ENCODE measurements at places on chromosomes 3 and 15.

DNA sequence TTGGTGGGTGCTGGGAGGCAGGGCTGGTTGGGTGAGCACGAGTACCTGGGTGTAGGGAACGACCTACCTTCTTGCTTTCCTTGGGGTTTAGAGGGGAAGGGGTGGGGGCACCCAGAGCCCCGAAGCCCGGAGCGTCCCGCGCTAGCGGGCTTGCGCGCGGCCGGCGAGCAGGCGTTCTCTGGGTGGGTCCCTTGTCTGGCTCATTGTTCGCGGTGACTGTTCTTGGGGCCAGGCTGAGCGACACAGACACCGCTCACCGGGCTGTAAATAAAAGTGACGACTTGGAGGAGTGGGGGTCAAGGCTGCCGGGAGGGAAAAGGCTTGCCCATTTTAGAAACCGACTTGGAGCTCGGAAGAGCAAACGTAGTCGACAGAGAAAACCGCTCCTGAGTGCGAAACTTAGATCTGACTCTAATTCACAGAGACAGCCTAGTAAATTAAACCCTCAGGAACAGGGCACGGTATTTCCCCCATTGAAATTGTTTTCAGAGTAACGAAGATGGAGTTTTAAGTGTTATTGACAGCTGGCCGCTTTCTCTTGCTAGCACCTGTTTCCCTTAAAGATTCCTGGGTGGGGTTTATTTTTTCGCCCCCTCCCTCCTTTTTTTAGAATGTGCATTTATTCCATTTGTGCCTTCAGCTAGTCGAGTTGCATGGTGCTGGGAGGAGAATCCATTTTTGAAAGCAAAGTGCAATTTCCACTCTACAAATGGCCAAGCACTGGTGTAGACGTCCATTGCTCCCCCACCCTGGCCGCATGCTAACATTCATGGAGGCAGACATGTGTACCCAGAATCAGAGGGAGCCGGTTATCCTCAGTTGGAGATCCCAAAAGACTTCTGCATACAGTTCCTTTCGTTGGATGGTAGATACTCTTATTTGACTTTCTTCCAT is 532.1 kb upstream of the SEMA6D start:
- DNase-seq, result no peak

- DNase-seq, result no peak
Measured at GRCh38 chr3:45002720-45003119, 23.4 kb upstream of the CLEC3B start.

DNA sequence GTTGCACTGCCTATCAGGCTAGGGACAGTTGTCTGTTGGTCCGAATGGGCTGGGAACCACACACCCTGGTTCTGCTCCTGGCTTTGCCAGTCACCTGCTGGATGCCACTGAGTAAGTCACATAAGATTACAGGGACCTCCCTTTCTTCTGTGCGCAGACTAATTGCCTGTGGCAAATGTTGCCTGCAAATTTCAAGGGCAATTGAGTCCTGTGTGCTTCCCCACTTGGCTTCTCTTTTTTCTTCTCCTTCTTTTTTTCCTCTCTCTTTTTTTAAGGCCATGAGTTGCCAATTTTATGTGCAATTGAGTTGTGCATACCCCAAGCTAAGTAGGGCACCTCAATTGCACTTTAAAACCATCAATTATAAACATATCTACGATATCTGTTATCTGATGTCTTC is 963.4 kb downstream of the MCTP2 start:
- no peak for DNase-seq

GRCh38 chr3:129623447-129624118 is 17.1 kb upstream of the PLXND1 start:
- no peak for DNase-seq

DNA sequence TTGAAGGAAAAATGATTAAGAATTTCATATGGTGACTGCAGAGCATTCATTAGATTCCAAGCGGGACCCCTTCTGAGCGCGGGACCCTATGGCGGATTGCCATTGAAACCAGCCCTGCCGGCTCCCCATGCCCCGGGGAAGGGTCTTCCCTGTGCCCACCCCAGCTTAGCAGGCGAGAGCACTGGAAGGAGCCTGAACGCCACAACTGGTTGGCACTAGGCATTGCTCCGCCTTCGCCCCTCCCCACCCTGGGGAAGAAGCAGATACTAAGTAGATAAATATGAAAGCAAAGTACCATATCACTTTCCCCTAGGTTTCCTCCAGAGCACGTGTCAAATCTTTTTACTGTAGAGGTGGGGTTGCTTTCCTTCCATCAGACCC is 70.7 kb downstream of the CYP19A1 start:
- DNase-seq, result no peak

DNA sequence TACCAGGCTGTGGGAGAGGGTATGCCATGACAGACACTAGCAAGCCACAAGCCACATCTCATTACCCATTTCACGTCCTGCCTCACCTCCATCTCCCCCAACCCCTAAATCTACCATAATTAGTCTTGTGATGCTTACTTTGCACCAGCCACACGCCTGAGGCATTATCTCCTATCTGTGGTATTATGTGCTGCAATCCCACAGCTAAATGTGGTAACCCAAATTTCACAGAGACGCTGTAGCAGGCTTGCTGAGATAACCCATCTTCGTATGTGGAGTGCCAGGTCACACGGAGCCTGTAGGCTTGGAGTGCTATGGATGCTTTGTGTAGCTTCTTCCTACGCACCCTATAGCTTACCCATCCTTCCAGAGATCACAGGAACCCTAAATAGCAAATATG is 256.7 kb upstream of the KCNH8 start:
- DNase-seq, result no peak

All from activated naive CD4-positive, alpha-beta T cell (primary cell).